Stimulated activated CD4-positive, alpha-beta T cell treated with anti-CD3 and anti-CD28 coated beads, Interleukin-4, amount 100 ng/mL, for 24 hours (primary cell): ENCODE measurements at places on chromosomes 11 and 22.

GRCh38 chr22:47289336-47289985 lies 527.0 kb downstream of the TBC1D22A start:
- no peak for DNase-seq

GRCh38 chr11:2136209-2136951 lies 2.8 kb downstream of the IGF2 start:
- no peak for DNase-seq

DNA sequence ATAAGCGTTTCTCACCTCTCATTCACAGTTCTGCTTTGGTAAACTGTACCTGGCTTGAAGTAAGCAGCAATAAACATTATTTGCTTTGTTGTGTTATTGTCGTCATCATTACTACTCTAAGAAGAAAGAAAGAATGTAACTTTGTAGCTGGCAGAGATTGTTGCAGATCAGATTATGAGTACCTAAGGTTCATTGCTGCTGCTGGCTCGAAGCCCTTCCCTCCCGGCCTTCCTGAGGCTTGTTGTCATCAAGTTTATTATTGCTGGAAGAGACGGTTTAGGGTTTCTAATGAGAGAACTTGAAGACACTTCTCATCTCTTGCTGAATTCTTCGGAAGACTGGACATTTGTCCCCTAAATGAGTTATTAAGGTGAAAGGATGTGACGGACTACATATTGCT lies 101.3 kb downstream of the GRAMD1B start:
- DNase-seq: no peak

DNA sequence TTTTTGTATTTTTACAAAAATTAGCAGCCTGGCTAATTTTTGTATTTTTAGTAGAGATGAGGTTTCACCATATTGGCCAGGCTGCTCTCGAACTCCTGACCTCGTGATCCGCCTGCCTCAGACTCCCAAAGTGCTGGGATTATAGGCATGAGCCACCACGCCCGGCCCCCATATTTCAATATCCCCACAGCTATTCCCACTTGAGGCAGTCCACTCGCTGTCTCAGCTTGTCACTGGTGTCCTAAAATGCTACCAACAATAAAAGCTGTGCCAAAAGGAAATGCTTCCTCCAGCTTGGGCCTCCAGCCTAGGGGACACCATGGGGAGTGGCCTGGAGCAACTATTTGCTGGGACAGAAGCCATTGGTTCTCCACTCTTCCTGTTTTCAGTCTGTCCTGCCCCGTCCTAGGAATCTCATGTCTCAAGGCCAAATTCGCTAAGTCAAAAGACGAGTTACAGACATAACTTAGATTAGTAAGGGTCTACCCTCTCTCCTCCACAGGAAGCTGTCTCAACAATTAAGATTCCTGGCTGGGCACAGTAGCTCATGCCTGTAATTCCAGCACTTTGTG lies 7.3 kb upstream of the SPINDOC start:
- DNase-seq: no peak

- DNase-seq: no peak
Measured at GRCh38 chr11:104073950-104074705, 37.7 kb downstream of the DDI1 start.

DNA sequence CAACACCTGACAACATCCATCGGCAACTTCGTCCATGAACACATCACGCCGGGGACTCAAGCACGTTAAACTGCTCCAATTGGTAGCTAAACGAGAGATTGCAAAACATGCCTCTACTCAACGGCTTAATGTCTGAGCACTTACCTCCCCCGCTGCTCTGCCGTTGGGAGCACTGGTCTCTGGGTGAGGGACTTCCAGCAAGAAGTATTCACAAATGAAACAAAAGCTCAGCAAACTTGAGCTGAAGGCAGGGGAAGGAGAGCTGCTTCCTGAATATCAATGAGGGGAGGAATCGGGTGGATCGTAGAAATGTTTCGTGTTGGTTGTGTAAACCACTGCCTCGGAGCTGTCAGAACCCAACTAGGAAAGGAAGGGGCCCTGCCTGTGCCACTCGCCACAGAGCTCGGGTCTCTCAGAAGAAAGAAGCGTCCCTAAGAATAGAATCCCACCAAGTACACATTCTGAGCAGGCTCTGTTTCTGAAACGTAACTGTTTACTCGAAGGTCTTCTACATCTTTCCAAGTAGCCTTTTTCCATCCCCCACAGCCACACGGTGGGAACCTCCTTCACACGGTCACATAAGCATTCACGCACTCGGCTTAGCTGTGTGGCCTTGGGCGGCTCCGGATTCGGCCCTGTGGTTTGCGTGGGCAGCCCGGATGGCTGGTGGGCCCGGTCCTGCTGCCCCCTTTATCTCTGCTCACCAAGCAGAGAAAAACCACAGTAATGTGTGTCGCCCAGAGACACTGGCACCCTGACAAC lies at the start of gene MLC1:
Gene MLC1 (minus strand): TSS at position 216 of the 762 bp plus-strand sequence. CDS start 524 bp downstream, outside the sequence.
- no peak for DNase-seq

DNA sequence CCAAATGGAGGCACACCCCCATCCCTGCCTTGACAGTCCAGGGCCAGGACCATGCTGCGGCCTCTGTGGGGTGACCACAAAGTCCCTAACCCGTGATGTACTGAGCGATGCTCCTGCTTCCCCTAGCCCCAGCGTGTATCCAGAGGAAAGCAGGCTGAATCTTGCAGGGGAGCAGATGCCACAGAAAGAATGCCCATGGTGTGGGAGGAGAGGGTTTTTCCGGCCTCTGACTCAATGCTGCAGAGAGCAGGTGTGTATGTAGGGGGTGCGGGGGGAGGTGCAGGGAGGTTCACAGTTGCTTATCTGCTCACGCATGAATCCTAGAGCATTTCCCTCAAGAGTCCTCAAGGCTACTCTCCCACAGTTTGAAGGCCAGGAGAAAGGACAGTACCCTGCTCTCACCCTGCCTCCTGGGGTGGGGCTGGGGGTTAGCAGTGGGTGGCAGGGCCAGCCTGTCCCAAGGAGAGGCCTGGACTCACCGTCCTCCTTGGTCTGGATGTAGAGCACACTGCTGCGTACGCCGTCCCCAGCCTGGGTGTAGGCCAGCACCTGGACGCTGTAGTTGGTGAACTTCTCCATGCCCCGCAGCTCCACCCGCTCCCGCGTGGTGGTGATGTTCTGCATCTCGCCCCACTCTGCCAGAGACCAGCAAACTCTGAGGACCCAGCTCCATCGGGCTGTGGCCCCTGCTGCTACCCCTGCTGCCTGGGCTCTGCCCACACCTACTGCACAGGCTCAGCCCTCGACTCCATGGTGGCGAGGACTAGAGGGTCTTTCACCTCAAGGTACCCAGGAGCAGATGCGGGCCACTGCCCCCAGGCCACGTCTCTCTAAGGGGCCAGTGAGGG lies 130.8 kb downstream of the CEP164 start:
- peak; percentile 43 for DNase-seq

DNA sequence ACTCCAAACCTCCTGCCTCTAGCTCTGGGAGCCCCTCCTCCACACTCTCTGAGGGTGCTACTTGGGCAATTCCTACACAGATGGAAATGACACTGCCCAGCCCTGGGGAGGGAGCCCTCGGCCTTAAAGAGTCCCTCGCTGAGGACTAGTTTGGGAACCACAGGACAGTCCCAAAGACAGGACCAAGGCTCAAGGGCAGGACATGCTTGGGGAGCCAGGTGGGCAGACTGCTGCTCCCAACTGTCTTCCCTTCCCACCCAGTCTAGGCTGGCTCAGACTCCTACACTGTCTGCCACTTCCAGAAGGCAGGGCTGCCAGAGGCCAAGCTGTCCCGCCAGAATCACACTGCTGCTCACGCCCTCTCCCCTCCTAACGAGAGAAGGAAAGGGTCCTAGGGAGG lies 9.8 kb downstream of the ARRB1 start:
- no peak for DNase-seq

- DNase-seq: no peak
Measured at GRCh38 chr11:123547180-123547579, 107.2 kb downstream of the SCN3B start.

- DNase-seq: no peak
Measured at GRCh38 chr11:65777241-65777640, 3.5 kb downstream of the AP5B1 start.

GRCh38 chr11:117205211-117205818 lies 6.1 kb downstream of the TAGLN start:
- DNase-seq: no peak

- DNase-seq: no peak
Measured at GRCh38 chr11:88523386-88524071, 186.0 kb upstream of the CTSC start.

GRCh38 chr11:69797737-69798528 lies 21.3 kb downstream of the FGF3 start:
- DNase-seq: no peak

- no peak for DNase-seq
Measured at GRCh38 chr11:8593455-8593854, 573 bp downstream of the STK33 start.

DNA sequence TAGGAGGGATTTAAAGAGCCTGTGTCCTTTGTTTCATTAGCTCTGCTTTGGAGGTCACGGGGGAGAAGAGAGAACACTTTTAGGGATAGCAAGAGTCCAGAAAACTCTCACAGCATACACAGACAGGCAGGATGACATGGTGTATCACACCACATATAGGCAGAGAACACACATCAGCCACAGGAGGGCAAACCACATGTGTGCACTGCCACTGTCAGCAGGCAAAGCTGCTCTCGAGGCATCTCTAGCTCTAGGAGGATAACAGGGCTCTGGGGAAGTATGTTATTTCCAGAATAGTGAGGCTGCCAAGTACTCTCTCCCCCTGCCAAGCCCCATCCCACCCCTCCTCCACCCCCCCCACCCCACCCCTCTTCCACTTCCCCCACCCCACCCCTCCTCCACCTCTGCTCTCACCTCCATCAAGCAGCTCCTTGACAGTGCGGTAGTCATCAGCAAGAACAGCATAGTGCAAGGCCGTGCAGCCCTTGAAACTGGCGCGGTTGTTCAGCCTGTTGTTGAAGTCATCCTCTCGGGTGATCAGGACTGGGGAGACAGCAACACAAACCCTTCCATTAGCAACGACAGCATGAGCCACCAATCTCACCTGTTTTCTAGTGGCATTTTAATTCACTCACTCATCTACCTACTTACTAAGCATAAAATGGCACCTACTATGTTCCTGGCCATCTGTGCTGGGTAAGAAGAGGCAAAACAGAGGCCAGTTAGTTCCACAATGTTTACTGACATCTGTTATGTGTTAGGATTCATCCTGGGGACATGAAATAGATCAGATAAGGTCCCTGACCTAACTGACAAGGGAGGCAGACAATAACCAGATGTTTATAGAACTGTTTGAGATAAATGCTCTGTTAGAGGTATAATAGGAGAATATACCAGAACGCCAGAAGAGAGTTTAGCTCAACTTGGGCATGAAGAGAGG lies 75.6 kb downstream of the CLPB start:
- no peak for DNase-seq

DNA sequence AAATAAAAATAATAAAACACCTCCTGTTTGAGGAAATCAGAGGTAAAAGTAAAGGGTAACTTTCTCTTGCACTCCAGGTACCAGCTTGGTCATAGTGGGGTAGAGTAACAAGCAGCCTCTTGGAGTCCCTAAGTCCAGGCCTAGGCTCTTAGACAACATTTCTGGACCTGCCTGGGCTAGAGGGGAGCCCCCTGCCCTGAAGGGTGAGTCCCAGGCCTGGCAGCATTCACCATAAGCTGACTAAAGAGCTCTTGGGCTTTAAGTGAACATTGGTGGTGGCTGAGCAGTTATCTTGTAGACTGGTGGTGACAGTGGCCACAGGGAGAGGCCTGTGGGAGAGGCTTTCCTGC lies 18.6 kb upstream of the OR56A3 start:
- DNase-seq: no peak

DNA sequence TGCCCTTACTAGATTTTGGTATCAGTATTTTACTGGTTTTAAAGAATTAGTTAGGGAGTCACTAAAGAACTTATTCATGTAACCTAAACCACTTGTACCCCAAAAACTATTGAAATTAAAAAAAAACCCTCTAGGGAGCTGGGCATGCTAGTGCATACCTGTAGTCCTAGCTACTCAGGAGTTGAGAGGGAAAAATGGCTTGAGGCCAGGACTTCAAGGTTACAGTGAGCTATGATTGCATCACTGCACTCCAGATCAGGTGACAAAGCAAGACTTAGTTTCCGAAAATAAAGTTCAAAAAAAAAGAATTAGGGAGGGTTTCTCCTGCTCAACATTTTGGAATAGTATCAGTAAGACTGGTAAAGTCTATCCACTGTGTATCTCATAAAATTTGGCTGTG lies 364.4 kb upstream of the LUZP2 start:
- DNase-seq: no peak

- DNase-seq: no peak
Measured at GRCh38 chr11:3796801-3797328, 489 bp downstream of the NUP98 start.

DNA sequence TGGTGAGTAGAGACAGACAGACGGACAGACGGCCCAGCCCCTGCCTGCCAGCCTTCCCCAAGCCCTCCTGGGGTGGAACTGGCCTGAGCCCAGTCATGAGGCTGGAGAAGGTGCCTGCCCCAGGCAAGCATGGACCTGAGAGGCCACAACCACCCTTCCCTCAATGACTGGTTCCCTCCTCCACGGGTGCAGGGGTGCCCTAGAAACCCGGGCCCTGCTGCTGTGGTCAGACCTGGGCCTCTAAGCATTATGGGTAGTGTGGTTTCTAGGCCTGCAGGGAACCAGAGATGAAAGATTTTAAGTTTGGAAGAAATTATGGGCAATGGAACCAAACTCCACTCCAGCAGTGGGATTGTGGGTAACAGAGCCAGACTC lies 13.5 kb downstream of the RHBDD3 start:
- no peak for DNase-seq

- DNase-seq: peak; percentile 54
Measured at GRCh38 chr11:77127235-77127911, 673 bp upstream of the MYO7A start.

- no peak for DNase-seq
Measured at GRCh38 chr11:119547511-119547910, 124.5 kb upstream of the THY1 start.

DNA sequence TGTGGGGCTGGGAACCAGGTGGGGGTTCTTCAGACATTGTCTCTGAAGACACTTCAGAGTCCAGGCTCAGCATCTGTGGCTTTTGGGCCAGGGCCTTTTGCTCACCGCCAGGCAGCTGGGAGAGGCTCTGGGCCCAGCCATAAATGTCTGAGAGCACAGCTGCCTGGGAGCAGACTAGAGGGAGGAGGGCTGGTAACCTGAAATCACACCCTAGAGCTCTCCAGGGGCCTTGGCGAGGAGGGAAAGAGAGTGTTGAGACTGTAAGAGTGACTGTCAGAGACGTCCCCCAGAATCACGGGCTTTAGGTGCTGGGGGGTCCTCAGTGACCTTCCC lies 4.1 kb downstream of the TRABD start:
- no peak for DNase-seq

- no peak for DNase-seq
Measured at GRCh38 chr11:108970221-108970991, 305.5 kb downstream of the DDX10 start.

GRCh38 chr11:395866-396265 lies 1.9 kb downstream of the PKP3 start:
- no peak for DNase-seq
